Stimulated activated CD8-positive, alpha-beta memory T cell treated with anti-CD3 and anti-CD28 coated beads, Interleukin-7, amount 100 ng/mL, for 4 hours (primary cell): ENCODE measurements at places on chromosomes 7 and 10.

- peak; percentile 32 for DNase-seq
Observed at GRCh38 chr7:22885797-22886261, 63.2 kb upstream of the TOMM7 start.

GRCh38 chr10:85531706-85532105 is 834.9 kb downstream of the GRID1 start:
- no peak for DNase-seq

DNA sequence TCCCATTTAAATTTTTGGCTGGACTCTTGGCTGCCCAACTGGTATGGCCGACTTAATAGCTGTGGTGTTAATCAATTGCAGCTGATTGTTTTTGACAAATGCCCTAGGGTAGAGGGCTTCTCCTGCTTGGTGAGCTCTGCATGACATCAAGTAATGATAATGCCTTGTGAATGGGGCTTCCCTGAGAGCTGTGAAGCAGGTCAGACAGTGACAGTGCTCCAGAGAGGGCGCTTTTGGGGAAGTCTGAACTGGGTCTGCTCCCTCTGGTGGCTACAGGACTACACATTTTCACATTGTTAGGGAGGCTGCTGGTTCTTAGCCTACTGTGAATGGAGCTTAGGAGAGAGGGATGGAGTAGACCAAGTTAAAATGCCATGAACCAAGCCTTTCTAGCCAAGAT is 98.8 kb downstream of the SDK1 start:
- DNase-seq = no peak

DNA sequence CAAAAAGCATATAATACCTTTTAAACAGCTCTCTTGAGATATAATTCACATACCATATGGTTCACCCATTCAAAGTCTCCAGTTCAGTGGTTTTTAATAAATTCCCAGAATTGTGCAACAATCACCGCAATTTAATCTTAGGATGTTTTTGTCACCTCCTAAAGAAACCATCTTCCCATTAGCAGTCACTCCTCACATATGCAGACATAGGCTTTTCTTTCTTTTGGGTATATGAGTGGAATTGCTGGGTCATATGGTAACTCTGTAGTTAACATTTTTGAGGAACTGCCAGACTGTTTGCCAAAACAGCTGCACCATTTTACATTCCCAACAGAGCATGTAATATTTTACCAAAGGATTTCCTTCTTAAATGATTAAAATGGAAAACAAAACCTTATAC is 57.0 kb downstream of the CC2D2B start:
- no peak for DNase-seq

- no peak for DNase-seq
Observed at GRCh38 chr10:73965890-73966768, 31.8 kb upstream of the VCL start.

DNA sequence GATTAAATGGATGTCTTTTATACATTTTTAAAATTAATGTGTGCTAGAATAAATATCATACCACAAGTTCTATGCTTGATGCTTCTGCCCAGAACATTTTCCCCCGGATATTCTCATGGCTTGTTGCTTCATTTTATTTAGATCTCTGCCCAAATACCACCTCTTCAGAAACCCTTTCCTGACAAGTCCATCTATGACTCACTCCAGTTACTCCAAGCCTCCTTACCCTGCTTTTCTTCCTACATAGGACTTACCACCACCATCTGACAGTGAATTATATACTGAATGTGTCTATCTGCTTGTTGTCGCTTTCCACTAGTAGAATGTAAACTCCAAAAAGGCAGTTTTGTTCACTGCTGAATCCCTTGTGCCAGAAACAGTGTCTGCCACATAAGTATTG is 19.1 kb upstream of the ERVW-1 start:
- DNase-seq = no peak

DNA sequence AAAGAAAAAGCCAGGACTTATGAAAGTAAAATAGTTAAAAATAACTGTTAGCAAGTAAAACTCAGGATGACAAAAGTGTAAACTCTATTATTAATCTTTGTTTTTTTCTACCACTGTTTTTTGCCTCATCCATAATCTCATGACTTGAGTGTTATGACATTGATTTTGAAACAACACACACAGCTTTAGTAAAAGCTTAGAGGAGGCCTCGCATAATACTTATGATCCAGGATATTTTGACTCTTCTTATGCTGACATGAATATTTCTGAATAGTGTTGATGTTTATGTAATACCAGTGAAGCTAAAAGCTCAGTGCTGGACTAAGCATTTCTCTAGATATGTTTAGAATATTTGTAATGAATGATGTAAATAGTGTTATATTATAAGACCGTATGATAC is 10.5 kb downstream of the KAT6B start:
- DNase-seq = no peak

- DNase-seq = no peak
Observed at GRCh38 chr10:73843261-73843660, 31.1 kb downstream of the CAMK2G start.

- no peak for DNase-seq
Observed at GRCh38 chr10:75051308-75051707, 60.1 kb upstream of the SAMD8 start.

- no peak for DNase-seq
Observed at GRCh38 chr10:125979976-125980375, 83.6 kb downstream of the FANK1 start.

DNA sequence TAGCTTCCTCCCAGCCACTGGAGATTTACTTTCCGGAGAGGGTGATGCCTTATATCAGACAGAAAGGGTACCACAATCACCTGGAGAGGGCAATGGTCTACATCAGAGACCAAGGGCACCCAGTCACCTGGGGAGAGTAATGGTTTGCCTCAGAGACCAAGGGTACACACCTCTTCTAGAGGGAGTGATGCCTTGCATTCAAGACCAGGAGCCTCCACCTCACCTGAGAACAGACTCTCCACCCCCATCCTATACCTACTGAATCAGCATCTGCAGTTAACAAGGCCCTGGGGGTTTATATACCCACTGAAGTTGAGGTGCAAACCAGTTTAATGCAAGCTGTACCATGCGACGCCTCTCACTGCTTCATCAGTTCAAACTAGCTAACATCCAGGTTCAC is 270.2 kb upstream of the IGFBP3 start:
- no peak for DNase-seq

DNA sequence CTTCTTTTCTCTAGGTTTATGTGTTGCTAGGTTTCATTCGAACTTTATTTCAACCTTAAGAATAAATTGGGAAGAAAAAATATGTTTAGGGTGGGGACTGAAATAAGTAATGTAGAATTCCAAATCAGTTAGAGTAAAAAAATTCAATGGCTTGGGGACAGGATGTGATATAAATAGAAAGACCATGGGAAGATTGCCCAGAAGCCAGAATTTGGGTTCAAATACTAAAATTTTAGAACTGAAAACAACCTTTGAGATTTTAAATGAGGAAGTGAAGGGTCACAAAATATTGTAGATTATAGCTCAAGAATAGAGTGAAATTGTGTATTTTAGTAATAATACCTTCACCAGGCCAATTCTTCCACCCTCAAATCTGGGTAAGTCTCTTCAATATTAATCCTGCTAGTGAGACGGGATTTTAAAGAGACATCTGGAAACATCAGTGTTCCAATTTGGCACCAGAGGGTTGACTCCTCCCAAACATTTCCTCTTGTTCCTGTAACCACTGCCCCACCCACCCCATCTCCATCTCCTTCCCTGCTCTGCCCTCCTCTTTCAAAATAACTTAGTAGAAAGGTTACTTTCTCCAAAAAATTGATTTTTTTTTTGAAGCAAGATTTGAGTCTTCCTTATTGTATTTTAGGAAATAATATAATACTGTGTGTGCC is 51.3 kb upstream of the FAM3C start:
- DNase-seq = no peak

- DNase-seq = no peak
Observed at GRCh38 chr7:149770728-149771636, 2.4 kb downstream of the ZNF467 start.

DNA sequence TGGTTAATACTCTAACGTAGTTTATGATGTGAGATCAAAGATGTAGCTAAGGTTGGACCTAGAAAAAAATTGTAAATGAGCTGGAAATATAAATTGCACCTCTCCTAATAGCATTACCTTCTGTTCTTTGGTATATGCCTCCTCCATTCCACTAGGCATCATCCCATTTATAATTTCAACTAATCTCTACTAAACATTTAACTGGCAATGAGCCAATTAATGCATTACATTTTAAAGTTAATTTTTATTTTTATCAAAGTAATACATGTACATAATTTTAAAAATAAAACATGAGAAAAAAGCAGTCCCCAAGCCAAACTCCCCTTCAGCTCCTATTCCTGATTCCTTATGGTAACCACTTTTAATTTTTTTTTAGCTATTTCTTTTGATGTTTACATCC is 35.1 kb upstream of the SKAP2 start:
- no peak for DNase-seq

DNA sequence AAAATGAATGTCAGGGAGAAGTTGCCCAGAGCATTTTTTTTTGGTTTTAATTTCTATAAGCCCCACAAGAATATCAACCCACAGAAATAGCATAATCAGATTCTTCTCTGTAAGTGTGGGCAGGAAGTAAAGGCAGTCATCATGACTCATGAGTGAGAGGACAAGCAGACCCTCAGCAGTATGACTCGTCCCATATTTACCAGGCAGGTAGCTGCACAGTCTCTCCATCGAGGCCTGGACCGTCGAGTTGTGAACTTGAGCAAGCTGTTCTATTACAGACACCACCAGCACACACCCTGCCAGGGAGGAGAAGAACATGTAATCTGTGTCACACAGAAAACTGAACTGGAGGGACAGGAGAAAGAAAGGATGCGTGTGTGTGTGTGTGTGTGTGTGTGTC is 37.8 kb downstream of the AOAH start:
- peak; percentile 52 for DNase-seq

- DNase-seq = no peak
Observed at GRCh38 chr7:104089612-104090011, 100.2 kb upstream of the RELN start.

- DNase-seq = no peak
Observed at GRCh38 chr10:71824333-71824732, 26.7 kb downstream of the PSAP start.

GRCh38 chr7:40964610-40965009 is 738.3 kb downstream of the INHBA start:
- DNase-seq = no peak

DNA sequence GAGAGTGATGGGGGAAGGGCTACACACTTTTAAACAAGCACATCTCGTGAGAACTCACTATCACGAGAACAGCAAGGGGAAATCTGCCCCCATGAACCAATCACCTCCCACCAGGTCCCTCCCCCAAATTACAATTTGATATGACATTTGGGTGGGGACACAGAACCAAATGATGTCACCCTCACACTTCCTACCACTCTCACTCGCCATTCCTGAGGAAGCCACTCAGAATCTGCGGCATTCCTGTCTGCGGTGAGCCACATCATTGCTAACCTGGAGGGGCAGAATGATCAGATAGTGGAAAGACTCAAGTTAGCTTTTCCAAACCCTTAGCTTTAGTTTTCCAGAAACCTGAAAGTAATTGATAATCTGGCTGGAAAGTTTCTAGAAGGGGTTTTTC is 66.9 kb downstream of the MYO3A start:
- DNase-seq = no peak

- no peak for DNase-seq
Observed at GRCh38 chr10:28853195-28853594, 175.9 kb downstream of the BAMBI start.

- no peak for DNase-seq
Observed at GRCh38 chr7:1459920-1460820, 900 bp upstream of the MICALL2 start.

DNA sequence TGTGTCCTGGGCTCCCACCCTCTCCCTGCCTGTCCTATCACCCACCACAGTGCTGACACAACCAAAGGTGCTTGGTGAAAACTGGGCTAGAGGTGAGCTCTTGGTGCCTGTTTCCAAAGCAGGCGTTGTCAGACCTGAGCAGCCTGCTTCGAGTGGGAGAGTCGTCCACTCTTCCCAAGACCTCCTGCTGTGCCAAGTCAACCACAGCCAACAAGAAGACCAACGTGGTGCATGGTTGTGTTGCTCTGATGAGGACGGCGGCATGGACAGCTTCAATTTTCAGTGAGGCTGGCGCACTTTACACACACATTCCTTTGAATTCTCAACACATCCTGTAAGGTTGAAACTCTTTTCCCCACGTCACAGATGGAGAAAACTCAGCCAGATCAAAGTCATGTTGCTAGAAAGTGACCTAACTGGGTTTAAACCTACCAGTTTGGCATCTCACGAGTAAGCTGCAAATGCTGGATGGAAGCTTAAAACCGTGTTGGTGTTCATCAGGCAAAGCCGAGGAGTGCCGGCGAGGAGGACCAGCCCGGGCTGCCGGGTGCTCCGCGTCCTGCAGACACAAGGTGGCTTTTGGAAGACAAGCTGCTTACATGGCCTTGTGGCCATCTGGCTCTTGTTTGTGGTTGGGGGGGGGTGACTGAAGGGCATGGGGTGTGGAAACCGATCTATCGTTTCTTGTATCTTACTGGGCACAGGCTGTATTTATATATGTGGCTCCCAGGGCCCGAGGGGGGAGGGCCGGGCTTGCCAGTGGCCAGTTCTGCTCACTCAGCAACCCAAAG is 39.3 kb downstream of the INSIG1 start:
- no peak for DNase-seq

DNA sequence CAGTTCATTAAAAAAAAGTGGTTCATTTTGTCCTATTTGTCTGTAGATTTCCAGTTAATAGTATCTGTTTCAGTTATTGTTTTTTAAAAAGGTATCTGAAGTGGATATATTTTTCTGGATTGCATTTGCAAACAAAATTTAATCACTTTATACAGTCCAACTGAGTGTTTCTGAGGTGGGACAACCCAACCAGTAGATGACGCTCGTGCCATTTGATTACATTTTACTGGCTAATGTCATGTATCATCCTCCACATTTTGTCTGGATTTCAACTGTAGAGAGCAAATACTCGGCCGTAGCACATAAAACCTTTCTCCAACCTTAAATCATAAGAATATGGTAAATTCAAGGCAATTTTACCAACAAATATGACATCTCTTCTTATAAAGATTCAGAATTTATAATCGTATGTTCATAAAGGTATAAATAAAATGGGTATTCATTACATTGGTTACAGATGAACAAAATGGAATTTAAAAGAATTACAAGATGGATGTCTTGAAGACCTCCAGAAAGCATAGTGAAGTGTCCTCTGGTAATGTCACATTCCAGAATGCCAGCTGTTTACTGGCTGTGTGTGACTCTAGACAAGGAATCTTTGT is 789.0 kb downstream of the PHTF2 start:
- DNase-seq = no peak
